Kidney capillary endothelial cell (primary cell): ENCODE measurements at places on chromosomes 2 and 18.

DNA sequence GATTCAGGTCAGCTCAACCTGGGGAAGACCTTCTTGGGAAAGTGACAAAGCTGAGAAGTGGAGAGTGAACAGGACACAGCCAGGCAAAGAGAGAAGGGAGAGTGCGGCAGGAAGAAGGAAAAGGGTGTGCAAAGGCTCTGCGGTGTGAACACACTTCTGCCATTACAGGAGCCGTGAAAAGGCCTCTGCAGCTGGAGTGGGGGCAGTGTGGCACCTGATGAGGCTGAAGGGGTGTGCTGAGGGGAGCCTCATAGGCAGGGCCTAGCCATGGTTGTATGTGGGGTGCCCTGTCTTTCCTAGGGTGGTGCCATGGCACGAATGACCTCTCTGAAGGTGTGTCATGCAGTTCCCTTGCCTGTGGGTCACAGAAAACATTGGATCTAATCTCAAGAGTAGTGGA is 347.6 kb downstream of the CYRIA start:
- DNase-seq = no peak

DNA sequence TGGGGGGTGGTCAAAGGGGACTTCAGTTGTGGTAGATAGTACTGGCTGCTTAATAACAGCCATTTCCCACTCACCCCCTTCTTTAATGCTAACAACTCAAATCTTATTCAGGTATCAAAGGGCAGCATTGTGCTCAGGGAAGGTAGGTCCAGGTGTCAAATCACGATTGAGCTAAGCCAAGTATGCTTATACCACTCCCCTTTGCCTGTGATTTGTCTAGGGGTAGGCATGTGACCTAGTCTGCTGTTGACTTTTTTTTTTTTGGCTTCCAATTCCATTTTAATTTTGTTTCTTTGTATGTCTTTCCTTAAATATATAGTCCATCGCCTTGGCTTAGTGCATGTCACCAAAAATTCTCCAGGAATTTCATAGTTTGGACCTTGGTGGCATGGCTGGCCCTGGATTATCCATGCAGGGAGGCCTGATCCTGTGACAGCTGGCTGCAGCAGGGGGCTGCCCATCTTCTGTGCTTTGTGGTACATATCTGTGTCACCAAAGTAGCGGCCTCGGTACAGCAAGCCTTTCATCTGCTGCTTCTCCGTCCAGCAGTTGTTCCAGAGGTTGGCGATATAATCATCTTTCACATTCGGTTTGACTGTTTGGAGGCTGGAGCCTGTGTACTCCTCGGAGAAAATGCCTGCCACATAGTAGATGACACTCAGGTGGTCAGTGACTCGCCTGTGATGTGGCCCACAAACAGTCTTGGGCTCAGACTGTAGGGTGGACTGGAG is 68.1 kb upstream of the SPRED2 start:
- no peak for DNase-seq

DNA sequence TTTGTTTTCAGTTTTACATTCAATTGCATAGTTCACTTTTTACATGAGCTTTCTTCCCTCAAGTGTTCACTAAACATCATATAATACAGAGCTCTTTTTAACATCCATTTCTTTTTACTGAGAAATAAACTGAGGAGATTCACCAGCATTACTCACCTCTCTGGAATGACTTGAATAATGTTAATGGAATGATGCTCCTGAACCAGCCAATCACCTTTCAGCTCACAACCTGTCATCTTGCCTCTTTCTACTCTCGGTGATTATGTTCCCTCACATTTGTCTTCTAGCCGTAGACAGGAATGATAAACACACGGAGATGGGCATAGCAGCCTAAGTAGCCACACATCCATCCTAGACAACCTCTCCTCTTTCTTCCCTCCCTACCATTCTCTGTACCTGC is 301.7 kb downstream of the PAX3 start:
- peak; percentile 3 for DNase-seq

DNA sequence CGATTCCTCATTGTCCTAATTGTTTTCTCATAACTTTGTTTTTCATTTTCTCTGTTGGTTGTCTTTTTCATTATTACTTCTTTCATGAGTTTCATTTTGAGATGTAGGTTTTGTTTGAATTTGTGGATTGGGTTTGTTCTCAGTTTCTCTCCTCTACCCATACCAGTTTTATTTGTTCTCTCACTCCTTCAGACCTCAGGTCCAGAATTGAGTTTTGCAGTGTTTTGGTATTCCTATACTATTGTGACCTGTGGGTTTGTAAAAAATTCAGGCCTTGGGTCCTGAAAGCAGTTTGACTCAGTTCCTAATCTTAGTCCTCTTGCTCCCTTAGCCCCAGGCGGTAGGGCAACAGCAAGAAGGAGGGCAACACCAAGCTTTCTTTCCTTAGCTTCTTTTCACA is 28.3 kb upstream of the UBE2E3 start:
- DNase-seq = no peak

- DNase-seq = peak; percentile 26
Observed at GRCh38 chr18:79187532-79188277, 118.5 kb downstream of the ATP9B start.

DNA sequence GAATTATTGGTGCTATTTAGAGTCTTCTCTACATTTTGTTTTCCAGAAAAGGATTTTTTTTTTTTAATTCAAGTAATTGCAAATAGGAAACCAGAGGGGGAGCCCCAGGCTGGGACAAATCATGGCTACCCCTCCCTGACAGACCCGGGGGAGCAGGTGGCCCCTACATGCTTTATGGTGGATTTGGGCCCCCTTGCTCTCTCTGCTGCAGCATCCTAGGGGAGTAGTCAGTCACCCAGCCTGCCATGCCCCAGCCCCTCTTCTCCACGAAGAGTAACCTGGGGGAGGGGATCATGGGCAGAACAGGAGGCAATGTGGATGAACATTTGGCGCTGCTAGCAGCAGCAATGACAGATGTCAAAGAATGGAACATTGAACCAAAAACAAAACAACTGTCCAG is 4.6 kb downstream of the C2orf81 start:
- no peak for DNase-seq

GRCh38 chr2:100831158-100831750 is 11.3 kb downstream of the NPAS2 start:
- no peak for DNase-seq

DNA sequence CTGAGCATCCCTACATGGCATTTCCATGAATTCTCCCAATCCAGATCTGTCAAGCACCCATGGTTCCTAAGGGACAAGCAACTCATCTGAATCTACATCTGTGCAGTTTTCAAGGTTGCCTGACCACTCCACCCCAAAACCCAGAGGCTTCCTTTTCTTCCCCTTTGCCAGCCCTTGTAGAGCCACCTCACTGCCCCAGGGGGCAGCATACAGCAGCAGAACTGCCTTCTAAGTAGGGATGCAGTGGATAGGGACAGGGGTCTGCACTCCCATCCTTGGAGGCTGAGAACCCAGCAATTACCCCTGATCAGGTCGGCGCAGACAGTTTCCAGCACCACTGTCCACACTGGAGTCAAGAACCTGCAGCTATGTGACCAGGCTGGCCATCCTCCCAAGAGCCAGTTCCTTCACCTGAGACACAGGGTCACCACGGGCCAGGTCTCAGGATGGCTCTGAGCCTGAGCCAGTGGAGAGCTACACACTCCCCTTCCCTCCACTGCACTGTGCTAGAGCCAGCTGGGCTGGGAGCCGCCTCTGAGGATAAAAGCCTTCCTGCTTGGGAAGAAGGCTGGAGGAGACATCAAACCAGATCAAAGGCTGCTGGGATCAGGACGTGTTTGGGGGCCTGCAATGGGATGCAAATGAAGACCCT is 283.1 kb downstream of the CELF4 start:
- DNase-seq = no peak

DNA sequence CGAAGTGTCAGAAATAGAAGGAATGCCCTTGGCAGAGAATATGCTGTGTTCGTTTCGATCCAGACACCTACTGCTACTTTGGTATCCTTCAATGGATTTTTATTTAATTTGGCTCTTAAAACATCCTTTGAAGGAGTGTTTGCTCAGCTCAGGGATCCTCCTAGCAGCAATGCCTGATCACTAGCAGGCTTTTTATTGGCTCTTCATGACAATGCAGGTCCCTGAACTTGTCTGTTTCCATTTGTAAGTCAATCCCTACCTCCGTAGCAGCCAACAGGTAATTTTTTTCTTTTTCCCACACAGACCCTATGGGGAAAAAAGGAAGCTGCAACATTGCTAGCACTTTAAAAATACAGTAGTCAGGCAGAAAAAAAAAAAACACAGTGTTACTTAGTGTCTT is 366.2 kb upstream of the LRRTM1 start:
- no peak for DNase-seq

DNA sequence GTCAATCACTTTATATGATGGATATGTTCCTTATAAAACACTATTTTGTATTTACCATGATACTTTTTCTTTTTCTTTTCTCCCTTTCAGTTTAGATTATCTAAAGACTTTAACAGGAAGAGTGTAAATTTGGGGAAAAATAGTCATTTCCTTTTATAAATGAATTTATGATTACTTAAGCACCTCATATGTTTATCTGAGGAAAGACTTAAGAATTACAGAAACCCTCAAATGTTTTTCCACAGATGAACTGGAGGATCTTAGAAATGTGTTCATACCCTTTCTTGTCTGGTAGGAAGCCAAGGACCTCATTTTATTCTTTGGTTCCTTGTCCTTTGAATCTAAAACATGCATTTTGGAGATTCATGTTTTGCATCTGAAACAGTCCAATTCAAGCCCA is 36.7 kb downstream of the MAPRE2 start:
- no peak for DNase-seq

GRCh38 chr2:60891180-60891579 is 9.8 kb downstream of the REL start:
- no peak for DNase-seq

GRCh38 chr2:112977559-112978056 is at the start of gene IL36G:
IL36G (plus strand) TSS chr2:112978006; CDS start chr2:112978639, 633 bp downstream.
- no peak for DNase-seq

GRCh38 chr2:85794491-85795121 is 40.8 kb downstream of the ATOH8 start:
- no peak for DNase-seq

- DNase-seq = no peak
Observed at GRCh38 chr2:124692707-124693106, 667.6 kb downstream of the CNTNAP5 start.

DNA sequence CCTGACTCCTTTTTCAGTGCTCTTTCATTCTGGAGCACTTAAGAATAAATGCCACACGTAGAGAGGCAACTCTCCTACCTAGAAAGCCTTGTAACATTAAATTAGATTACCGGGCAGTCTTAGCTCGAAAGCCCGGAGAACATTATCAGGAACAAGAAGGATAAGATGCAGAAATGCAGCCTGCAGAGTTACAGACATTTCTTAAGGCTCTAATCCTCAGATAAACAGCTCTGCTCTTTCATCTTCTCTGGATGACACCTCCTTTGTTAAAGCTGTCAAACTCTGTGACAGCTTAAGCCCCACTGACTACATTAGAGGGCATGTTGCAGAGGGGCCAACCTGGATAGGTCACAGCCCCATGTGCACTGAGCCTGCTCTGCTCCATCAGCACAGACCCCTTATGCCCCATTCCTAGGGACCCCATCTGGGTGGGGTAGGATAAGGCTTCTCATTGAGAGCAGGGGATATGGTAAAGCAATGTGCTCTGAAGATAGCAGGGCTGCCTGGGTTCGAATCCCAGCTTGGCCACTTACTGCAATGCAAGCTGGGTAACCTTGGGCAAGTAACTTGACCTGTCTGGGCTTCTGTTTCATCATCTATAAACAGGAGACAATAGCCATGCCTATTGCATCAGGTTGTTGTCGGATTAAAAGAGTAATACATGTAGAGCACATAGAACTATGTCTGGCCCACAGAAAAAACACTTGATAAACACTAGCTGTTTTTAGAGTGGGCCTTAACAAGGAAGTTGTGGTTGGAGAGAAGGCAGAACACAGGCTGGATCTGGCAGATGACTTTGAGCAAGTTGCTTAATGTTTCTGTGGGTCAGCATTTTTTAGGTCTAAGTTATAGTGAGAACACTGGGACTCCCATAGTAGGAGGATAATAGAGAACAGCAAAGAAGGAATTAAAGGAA is 111.4 kb downstream of the THNSL2 start:
- DNase-seq = no peak

- DNase-seq = no peak
Observed at GRCh38 chr18:35692866-35693265, 111.3 kb downstream of the GALNT1 start.
